Stimulated activated CD8-positive, alpha-beta memory T cell treated with anti-CD3 and anti-CD28 coated beads, Interleukin-7, amount 100 ng/mL, for 1 hour (primary cell): ENCODE measurements at places on chromosomes 16 and 17.

GRCh38 chr17:18917506-18918032, 34.4 kb upstream of the SLC5A10 start:
- DNase-seq: no peak

DNA sequence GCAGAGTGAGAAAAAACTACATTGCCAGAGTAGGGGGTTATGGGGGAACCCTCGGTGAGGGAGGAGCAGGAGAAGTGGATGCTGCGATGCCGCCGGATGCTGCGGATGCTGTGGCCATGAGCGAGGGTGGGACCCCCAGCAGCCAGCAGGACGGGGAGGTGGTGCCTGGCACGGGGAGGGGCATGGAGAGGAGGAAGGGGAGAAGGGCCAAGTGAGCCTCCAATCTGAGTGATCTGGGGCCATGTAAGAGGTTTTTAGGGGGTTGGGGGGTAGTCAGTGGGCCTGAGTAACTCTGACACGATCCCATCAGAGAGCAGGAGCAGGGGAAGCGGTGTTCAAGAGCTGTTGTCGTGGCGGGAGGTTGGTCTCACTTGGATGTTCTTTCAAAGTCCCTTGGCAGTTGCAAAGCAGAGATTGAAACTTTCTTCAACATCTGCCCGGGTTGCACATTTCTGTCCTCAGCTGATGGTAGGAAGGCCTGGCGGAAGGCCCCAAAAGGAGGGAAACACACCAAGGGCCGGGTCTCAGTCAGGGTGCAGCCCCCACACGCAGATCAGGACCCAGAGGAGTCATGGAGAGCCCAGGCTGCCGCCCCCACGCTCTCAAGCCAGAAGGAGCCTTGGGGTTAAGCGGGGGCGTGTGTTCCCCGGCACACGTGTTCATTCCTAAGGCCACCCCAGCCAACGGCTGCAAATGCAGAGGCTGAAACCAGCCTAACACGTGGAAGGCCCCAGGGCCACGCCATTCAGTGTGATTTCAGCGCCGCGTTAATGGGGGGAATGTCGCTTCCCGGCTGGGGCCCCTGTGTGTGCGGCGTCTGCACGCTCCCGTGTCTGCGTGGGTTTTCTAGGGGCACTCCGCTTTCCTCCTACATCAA, 81.7 kb downstream of the ZDHHC7 start:
- DNase-seq: no peak

DNA sequence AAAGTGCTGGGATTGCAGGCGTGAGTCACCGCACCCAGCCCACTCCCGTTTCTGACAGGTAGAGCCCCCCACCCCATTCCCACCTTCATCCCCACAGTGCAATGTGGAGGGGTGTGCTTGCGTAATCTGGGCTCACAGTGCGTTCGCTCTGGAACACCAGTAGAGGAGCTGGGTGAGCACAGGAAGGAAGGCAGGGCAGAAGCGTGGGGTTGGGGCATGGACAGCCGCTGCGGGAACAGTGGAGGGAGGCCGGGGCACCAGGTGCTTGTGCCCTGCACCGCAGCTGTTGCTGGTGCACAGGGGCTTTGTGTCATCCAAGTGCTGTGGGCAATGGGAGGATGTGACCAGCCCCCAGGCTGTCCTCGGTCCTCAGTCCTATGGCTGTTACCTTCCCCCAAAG, 24.7 kb downstream of the KDM8 start:
- no peak for DNase-seq

DNA sequence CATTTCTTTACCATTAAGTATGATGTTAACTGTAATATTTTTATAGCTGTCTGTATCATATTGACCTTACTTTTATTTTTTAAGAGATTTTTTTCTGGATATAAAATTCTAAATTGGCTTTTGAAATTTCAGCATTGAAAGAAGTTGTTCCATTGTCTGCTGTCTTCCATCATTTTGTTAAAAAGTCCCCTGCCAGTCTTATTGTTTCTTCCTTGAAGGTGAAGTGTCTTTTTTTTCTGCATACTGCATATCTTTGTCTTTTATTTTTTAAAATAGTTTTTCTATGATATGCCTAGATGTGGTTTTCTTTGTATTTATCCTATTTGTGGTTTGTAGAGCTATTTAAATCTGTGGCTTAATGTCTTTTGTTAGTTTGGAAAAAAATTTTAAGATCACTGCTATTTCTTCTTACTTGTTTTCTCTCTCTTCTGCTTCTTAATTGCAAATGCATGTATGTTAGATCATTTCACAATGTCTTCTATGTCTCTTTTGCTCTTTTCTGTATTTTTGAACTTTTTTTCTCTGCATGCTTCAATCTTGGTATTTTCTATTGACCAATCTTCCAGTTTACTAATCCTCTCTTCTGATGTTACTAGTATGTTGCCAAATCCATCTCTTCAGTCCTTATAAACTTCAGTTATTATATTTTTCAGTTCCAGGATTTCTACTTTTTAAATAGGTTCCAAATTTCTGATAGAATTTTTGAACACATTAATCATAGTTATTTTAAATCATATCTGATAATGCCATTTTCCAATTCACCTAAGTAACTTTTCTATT, 20.2 kb downstream of the IL21R start:
- no peak for DNase-seq

- no peak for DNase-seq
Observed at GRCh38 chr16:23843143-23843542, 7.4 kb downstream of the PRKCB start.

GRCh38 chr17:36856903-36857381, 80.3 kb upstream of the LHX1 start:
- DNase-seq: no peak

GRCh38 chr17:50684288-50684611, 23.5 kb downstream of the ANKRD40 start:
- DNase-seq: no peak

DNA sequence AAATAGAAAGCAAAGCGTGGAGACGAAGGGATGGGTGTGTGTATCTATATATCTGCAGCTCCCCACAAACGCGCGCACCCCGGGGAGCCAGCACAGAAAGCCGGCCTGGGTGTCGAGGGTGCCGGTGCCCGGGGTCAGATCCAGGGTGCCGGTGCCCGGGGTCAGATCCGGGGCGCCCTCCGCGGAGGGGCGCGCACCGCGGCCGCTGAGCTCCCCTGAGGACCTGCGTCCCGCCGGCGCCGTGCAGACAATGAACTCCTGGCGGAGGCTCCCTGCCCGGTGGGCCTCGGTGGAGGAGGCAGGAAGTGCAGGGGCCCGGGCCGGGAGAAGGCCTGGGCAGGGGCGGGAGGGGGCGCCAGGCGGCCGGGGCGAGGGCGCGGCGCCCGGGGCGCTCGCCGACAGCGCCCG, 1.1 kb downstream of the ZNF423 start:
- DNase-seq: no peak

- DNase-seq: no peak
Observed at GRCh38 chr16:89371968-89372634, 118.3 kb downstream of the ANKRD11 start.

- no peak for DNase-seq
Observed at GRCh38 chr16:86455116-86455515, 55.2 kb upstream of the FOXF1 start.

- DNase-seq: no peak
Observed at GRCh38 chr17:73010414-73010813, 82.1 kb downstream of the SLC39A11 start.

DNA sequence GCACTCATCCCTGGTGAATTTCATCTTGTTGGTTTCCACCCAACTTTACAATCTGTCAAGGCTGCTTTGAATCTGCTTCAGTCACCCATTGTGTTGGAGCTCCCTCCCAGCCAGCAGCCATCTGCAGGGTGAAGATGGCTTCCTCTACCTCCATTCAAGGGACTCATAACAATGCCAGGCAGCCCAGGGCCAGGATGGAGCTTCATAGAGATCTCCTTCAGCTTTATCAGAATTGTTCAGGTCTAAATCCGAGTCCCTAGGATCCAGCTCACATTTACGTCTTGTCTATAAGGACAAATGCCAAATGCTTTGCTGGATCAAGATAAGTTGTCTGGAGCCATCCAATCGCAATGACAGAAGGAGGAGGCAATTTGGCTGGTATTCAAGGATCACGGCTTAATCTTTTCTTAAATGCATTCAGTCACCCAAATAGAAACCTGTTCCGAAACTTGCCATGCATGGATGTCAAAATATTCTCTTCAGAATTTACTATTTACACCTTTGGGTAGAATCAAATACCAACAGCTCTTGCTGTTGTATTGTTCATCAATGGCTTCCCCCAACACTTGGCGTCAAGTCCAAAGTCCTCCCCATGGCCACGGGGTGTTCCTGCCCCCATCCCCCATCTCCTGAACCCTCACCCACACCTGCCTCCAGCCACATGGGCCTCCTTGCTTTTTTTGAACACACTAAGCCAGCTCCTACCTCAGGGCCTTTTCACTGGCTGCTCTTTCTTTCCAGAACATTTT, 3.8 kb upstream of the FAM171A2 start:
- DNase-seq: no peak

DNA sequence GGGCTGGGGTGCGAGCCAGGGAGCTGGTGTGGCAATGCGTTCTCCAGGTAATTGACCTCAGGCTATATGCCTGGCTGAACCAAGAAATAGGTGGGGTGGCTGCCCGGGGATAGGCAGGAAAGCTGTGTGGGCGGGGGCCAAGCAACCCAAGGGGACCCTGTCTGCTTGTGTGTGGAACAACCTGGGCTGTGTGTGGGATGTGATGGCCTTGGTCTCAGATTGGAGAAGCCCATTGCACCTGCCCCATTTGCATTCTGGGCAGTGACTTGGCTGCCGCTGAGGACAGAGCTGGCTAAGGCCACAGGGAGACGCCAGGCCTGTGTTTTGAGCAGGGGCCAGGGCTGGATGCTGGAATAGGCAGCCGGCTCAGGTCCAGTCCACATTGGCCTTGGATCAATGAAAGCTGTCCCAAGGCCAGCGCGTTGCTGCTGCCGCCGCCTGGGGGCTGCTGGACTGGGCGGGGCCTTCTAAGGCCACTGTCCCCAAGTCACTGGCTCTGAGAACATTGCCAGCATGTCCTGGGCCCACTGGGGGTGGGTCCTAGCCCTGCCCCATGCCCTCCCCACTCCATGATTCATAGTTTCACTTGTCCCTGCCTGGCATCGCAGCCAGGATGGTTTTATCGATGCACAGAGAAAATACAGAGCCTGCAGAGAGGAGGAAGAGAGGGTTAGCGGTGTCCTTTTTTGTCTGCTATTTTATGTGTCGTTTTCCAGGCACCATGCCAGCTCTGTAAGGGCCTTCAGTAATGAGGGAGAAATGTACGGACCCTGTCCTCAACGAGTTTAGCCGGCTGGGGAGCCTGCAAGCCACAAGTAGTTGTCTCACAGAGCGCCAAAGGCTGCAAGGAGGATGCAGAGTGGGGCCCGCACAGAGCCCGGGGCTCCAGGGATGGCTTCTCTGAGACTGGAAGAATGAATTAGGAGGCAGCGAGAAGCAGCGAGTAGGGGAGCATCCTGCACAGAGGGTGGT, 43.9 kb downstream of the NKD1 start:
- no peak for DNase-seq

GRCh38 chr17:866568-867103, 84.5 kb downstream of the MRM3 start:
- DNase-seq: no peak

DNA sequence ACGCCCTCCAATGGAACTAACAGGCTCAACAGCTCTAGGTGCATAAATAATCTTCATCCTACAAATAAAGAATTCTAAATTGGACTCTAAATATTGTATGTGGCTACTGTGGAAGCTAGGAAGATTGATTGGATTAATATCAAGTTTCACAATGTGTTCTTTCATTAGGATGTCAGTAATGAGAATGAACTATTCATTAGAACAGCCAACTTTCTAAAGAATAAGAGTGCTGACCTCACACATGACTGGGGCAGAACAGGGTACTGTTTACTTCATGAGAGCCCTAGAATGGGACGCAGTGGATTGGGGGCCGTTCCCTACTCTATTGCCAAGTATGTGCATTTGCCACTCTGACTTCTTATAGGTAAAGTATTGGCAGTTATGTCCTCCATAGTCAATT, 528.2 kb upstream of the RBFOX1 start:
- no peak for DNase-seq

GRCh38 chr17:33983824-33984574, 271.1 kb upstream of the CCL2 start:
- DNase-seq: no peak

DNA sequence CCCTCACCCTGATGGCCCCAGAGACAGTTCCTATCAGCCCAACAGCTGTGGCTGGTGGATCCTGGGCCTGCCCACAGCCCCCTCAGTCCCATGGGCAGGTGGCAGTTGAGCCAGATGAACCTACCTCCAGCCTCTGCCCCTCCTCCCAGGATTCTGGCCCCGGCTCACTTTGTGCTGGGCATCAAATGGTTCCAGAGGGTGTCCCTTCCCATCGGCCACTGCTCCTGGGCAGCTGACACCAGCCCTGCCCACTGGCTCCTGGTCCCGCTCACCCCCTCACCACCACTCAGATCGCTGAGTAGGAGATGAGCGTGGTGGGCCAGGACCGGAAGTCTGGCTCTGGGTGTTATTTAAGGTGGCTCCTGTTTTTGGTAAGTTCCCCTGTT, 2.0 kb downstream of the TTYH2 start:
- DNase-seq: no peak

DNA sequence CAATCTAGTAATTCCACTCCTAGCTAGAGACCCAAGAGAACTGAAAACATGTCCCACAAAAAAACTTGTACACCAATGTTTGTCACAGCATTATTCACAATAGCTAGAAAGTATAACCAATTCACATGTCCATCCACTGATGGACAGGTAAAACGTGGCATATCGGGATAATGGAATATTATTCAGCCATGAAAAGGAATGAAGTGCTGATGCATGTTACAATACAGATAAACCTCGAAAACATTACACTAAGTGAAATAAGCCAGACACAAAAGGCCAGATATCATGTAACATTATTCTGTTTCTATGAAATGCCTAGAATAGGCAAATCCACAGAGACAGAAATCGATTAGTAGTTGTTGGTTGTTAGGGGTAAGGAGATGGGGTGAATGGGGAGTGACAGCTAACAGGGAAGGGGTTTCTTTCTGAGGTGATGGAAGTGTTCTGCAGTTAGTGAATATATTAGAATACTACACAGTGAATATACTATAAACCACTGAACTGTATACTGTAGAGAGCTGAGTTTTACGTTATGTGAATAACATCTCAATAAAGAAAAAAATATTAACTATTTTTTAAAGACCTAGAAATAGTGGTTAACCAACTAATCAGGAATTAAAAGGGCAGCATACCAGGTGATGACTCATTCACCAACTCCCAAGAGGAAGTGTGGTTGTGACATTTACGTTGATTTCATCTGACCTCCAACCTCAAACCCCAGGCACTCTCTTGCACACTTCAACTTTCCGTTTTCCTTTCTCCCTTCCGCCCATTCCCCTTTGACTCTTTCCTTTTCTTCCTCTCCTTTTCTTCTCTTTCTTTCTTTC, 48.6 kb downstream of the GAS7 start:
- DNase-seq: no peak
